ENCODE measurements at places on chromosomes 5 and 9.

DNA sequence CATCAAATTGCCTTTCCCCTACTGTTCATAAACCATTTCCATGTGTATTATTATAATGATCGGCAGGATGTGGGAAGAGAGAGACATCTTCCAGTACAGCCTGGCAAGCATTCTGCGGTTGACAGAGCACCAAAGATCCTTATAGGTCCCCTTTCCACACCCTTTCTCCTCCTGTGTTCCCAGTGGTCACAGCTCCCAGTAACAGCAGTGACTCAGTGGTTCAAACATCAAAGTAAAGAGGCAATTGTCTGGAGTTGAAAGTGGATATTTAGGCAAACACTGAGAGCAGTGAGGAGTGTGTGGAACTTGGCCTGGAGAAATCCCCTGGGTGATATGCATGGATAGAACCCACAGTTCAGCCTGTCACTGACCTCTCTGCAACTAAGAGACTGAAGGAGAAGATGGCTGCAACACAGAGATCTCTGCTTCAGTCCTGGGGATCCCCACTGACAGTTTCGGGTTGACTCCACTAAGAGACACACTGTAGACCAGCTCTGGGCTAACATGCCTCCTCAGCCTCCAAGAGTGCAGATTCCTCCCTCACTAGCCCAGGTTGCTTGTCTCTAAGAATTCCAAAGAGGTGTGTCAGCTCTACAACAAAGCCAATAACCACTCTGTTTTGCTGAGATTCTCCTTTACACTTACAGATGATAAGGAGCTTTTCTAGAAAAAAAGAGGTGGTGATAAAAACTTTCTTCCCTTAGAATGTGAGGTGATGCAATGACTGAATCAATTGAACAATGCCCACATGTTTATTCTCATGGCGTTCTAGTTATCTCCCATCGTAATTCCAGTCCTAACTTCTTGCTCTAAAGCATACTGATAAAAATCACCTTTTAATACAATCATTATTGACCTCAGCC is 94.4 kb upstream of the IL6ST start:
- DNase-seq = no peak

DNA sequence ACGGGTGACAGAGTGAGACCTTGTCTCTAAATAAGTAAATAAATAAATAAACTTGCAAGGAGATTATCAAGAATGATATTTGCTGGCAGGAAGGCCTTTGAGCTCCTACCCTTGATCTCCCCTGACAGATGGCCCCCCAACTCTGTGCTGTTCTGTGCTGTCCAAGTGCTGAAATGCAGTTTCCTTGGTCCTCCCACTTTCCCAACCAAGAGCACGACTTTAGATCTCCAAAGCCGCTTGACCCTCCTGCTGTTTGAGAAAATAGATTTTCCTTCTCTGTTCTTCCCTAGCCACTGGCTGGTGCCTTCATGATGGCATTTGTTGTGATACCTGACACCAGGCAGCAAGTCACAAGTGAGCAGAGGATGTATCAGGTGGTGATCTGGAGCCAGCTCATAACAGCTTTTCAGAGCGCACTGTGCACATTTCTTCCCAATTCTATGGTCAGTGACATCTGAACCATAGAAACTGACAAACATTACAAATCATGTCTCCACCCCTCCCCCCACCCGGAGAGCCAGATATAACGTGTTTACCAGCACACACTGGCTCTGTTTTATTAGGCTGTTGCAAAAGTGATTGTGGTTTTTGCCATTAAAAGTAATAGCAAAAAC is 80.0 kb upstream of the PUM3 start:
- DNase-seq = no peak

GRCh38 chr5:168341178-168341577 is 49.7 kb downstream of the WWC1 start:
- DNase-seq = no peak

- no peak for DNase-seq
These were observed 579.8 kb upstream of the ST8SIA4 start for GRCh38 chr5:101482931-101483330.

DNA sequence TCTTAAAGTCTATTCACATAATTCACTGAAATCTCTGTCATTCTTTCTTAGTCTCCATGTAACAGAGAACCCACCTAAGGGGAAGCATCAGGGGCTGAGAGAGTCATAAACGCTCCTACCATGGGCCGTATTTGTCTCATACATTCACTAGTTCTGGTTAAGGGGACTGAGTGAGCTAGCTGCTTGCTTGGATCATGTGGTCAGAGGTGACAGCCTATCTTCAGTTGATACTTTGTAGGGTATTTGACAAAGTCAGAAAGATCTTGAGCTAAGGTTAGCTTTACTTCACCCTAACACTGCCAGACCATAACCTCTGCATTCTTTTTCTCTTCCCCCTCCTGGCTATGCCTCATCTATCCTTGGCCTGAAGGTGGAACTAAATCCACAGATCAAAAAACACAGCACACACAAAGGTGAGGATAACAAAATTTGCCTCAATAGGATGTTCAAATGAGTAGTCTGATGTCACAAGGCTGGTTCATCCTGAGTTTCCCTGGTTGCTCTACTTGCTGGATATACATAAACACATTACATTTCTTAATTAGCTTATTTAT is 66.5 kb downstream of the MARCHF3 start:
- DNase-seq = no peak

- no peak for DNase-seq
These were observed 21.0 kb downstream of the CSF1R start for GRCh38 chr5:150065346-150065745.
